Effector CD8-positive, alpha-beta T cell (primary cell): ENCODE measurements at places on chromosomes 2 and 18.

GRCh38 chr2:193561054-193561453 lies 1366.3 kb upstream of the TMEFF2 start:
- no peak for DNase-seq

DNA sequence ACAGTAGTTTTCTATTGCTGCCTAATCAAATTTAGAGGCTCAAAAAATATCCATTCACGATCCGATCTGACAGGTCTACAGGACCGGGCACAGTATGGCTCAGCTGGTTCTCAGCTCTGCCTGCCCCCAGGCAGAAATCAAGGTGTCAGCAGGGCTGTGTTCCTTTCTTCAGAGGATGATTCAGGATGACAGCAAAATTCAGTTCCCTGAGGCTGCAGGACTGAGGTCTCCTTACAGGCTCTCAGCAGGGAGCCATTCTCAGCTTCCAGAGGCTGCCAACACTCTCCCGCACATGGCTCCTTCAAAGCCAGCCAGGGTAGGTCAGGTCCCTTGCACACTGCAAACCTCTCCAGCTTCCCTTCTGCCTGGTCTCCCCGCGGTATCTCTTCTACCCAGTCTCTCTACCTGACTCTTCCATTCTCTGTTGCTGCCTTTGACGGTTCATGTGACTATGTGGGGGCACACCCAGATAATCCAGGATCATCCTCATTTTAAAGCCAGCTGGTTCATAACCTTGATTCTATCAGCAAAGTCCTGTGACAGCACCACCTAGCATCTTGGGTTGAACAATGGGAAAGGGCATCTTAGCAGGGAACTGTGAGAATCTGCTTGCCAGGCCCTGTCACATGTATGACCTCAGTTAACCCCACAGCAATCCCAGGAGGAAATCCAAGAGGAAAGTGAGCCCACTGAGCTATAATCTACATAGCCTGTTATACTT lies 50.4 kb downstream of the UXS1 start:
- DNase-seq: no peak

DNA sequence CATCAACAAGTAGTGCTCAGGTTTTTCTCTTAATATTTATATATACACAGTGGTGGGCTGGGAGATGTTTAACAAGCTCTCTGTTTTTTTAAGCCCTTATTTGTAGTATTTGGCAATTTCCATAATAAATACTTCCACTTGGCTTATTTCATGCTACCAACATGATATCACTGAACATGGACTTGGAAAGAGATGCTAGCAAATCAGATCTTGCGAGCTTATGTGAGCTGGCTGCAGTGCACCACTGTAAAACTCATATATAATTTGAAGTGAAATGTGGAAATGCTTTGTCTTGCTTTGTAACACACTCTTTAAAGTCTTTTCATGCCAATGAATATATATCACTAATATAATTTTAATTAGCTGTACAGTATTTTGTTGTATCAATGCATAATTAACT lies 155.7 kb downstream of the ALK start:
- DNase-seq: no peak

GRCh38 chr2:128613351-128613750 lies 294.7 kb upstream of the HS6ST1 start:
- DNase-seq: no peak

DNA sequence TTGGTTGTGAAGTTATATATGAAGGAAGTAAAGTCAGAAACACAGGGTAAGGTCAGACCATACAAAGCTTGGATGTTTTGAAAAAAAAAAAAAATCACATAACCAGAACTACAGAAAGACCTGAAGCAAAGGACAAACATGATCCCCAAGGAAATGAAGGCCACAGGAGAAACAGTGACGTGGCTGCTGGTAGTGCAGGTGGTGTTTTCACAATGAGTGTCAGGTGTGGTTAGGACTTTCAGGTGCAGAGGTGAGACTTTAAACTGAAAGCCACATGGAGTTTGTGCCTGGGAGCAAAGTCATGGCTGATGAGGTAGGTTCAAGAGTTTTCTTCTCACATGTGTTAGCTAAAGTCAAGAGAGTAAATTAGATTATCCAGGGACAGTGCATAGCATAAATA lies 270.7 kb downstream of the PIEZO2 start:
- no peak for DNase-seq

GRCh38 chr2:97812931-97813330 lies 99.6 kb downstream of the ZAP70 start:
- no peak for DNase-seq

DNA sequence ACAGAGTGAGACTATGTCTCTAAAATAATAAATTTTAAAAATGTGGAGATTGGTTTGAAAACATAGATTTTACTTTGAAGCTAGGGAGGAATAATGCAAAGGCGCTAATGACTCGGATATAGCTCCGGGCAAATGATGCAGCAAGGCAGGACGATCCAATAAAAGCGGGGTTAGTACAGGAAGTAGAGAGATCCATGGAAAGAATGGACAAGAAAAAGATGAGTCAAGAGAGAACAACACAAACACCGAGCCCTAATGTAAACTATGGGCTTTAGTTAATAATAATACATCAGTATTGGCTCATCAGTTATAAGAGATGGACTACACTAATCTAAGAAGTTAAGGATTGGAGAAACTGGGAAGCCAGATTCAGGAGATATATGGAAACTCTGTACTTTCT lies 74.5 kb downstream of the QPCT start:
- no peak for DNase-seq

DNA sequence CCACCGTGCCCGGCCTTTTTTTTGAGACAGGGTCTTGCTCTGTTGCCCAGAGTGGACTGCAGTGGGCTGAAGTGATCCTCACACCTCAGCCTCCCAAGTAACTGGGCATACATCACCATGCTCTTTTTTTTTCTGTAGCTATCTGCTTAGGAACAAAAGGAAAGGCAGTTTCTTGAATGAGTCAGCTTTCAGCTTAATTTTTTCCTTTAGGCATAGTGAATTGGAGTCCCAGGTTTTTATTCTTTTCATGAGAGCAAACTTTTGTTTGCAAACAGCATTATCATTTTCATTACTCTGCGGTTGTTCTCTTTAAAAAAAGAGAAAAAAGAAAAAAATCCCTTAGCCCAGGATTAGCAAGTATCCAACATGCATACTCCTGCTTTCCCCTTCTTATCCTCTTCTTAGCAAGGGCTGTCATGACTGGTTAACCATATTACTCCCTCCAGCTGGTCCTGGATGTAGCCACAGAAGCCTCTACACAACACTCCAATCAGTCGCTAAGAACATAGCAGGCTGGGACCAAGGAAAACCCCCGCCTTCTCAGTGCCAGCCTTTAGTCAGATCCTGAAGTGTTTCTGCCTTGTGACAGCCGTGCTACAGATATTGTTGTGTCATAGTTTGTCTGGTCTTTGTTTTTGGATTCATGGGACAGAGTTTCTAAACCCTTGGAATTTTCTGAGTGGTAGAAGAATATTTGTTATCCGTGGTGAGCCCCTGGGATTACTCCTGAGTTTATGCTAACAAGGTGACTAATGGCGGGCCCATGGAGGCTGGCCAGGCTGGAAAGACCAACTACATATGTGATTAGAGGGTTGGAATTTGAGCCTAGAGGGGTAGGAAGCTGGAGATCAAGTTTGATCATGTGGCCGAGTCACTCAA lies 23.3 kb upstream of the ST3GAL5 start:
- no peak for DNase-seq

- no peak for DNase-seq
These were observed 65.6 kb downstream of the SCG2 start for GRCh38 chr2:223536546-223536945.

DNA sequence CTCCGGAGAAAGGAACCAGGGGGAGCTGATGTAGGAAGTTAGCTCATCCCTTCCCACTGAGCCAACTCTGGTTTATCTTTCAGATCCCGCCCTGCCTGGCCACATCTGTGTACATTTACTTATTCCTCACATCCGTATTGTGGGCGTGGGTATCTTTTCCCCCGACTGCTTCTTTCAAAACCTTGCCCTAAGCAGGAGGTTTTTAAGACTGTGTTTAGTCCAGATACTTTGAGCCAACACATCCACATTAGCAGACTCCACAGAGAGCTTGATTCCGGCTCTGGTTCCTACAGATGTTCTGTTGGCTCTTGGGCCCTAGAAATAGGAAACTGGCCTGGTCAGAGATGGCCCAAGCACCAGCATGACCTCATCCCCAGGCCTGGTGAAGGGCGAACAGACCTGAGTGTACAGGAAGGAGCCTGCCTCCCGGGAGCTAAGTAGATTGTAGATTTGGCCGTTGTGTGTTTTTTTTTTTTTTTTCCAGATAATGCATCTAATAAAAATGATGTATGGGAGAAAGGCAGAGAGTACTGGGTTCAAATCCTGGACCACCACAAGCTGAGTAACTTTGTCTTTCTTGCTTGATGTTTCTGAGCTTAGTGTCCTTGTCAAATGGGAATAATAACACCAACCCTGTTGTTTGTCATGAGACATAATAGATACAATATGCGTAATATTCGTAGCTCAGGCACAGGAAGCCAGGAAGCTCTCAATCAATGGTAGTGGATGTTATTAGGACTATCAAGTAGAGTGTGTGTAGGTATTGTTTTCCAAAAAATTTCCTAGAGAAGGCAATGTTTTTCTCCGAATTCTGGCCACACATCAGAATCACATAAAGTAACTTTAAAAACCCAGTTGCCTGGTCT lies 92.3 kb downstream of the PRKCE start:
- DNase-seq: no peak

DNA sequence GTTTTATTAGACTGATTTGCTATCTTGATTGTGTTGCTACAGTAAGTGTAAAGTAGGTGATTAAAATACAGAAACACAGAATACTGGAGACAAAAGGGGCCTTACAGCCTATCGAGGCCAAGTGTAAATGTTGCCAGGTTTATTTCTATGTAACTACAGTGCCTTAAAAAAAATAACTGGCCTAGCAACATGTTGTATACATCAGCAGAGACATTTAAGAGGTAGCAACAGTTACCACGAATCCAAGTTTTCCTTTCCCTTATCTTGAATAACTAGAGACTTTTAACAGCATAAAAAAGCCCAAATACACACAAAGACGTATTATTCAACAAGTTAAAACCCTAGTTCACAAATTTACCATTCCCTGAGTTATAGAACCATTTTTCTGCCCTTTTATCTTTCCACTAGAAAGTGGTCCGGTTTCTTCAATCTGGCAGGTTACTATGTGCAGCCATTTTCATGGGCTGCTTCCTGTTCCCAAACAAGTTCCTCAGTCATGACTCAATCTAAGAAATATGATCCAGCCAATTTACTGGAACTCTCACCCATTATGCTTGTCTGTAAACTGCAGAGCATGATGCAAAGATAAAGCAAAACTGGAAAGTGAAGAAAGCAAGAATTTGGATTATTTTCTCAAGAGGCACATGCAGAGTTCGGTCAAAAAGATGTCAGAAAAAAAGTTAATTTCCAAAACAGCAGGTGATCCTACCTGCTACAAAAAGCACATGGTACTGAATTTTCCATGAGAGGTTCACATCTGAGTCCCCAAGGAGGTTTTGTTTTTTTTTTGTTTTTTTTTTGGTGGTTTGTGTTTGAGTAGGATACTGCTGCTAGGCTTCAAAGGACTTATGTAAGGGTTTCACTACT lies 22.2 kb downstream of the NFE2L2 start:
- DNase-seq: no peak

- no peak for DNase-seq
These were observed 836 bp downstream of the DTNA start for GRCh38 chr18:34710934-34711333.

- DNase-seq: no peak
These were observed 301.9 kb upstream of the ST6GAL2 start for GRCh38 chr2:107187870-107188269.

- no peak for DNase-seq
These were observed 30.3 kb downstream of the MAIP1 start for GRCh38 chr2:199985625-199986207.

- no peak for DNase-seq
These were observed 110.0 kb upstream of the EPAS1 start for GRCh38 chr2:46187112-46187618.

- DNase-seq: no peak
These were observed 9.0 kb upstream of the CLIP4 start for GRCh38 chr2:29106256-29106655.

DNA sequence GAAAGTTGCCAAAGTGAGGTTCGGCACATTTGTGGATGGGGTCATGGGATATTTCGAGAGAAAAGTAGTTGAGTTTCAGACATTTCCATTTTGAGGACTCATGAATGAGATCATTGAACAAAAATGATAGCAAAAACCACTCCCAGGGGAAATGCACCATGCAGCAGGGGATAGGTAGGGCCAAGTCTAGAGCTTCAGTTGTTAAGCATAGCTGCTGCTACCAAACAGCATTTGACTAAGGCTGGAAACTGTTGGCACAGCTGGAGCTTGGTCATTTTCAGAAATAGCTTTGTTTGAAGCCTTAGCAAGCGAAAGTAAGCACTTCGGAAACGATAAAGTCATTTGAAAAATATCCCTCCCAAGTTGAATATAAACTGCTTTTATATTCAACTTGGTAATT lies 431.8 kb downstream of the SOCS6 start:
- DNase-seq: no peak

- DNase-seq: no peak
These were observed 327.9 kb downstream of the LPIN1 start for GRCh38 chr2:12074126-12074844.

DNA sequence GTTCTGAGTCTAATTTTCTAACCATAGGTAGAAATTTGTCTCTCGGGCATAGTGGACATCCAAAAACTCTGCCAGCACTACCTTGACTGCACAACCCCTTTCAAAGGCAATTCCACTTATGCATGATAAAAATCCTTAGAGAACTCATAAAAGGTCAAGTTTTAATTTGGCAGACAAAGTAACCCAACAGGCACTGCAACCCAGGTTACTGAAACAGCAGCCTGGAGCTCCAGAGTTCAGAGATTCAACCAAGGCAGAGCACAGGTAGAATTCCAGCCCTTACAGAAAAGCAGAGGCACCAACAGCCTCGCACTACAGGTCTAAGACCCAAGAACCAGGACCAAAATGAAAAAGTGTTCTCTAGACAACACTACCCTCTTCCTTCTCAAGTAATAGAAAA lies 1.8 kb downstream of the DTNB start:
- no peak for DNase-seq

- no peak for DNase-seq
These were observed 249.5 kb upstream of the TANK start for GRCh38 chr2:160910681-160911080.

- DNase-seq: peak; percentile 57
These were observed at the start of the genes PECR and TMEM169 for GRCh38 chr2:216081487-216082116. TSS of gene PECR (minus strand) at chr2:216081809. CDS start at chr2:216081741, 68 bp downstream. TSS of gene TMEM169 (plus strand) at chr2:216081919. CDS start at chr2:216095964, 14,045 bp downstream.

DNA sequence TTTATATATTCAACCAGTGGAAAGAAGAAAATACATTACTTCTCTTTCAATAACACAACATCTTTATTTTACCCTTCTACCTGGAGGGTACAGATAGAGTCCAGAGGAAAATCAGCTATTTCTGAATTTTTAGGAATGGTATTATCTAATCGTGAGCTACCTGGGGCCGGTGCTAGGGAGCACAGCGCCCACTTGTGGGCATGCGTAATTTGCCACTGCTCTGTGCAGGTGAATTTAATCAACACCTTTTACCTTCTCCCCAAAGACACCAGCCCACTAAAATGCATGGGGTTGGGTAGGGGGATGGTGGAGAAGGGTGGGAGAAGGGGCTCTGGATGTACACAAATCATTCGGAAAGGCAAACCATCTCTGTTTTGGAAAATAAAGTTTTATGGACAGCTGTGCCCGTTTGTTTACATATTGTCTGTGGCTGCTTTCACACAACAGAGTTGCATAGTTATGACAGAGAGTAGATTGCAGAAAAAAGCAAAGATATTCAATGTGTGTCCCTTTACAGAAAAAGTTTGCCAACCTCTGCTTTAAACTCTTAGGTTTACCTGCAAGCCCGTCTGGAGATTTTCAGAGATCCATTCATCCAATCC lies 51.5 kb upstream of the DCC start:
- DNase-seq: no peak
